Immature natural killer cell (primary cell): ENCODE measurements at places on chromosomes 3 and 15. TPM values are rescaled to one million over a fixed set of nuclear protein-coding genes. Genes with fewer than 3 reads are reported as not detected.

DNA sequence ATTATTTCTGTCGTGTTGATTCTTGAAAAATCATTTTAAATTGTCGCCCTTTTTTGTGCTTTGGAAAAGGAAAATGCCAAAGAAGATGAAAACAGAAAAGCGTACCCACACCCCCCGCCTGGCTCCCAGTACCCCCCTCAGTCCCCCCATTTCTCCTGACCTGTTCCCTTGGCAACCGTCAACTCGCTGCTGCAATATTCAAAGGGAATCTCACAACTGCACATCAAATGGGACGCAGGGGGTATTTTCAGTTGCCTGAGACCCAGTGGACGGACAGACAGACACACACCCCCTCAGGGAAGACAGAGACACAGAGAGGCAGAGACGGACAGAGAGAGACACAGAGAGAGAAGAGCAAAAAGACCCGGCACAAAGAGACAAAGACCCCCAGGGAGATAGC is 83.5 kb upstream of the PRR20G start:
- no peaks in the 10 kb centered on the region for H3K36me3 ChIP-seq
- no peak overlapping the region for H3K4me3 ChIP-seq
- H3K27me3 ChIP-seq, result peaks cover 4% of the 10 kb centered on the region
- no peak for DNase-seq

- no peak overlapping the region for H3K27ac ChIP-seq
- no peaks in the 10 kb centered on the region for H3K4me1 ChIP-seq
- no peaks in the 10 kb centered on the region for H3K36me3 ChIP-seq
- no peak for DNase-seq
- no peak overlapping the region for H3K4me3 ChIP-seq
- H3K27me3 ChIP-seq, result no peaks in the 10 kb centered on the region
These were observed 349.9 kb downstream of the NLGN1 start for GRCh38 chr3:173747427-173747826.

C3orf80 gene
- polyA plus RNA-seq, result not detected

GRCh38 chr3:7271631-7272030 is 410.7 kb downstream of the GRM7 start:
- H3K27me3 ChIP-seq, result peaks cover 1% of the 10 kb centered on the region
- DNase-seq, result no peak
- no peaks in the 10 kb centered on the region for H3K4me1 ChIP-seq
- H3K4me3 ChIP-seq, result no peak overlapping the region
- H3K36me3 ChIP-seq, result peaks cover 3% of the 10 kb centered on the region

- H3K27me3 ChIP-seq, result peaks cover 3% of the 10 kb centered on the region
- H3K4me1 ChIP-seq, result no peaks in the 10 kb centered on the region
- H3K27ac ChIP-seq, result no peak overlapping the region
- H3K4me3 ChIP-seq, result no peak overlapping the region
- no peaks in the 10 kb centered on the region for H3K36me3 ChIP-seq
These were observed 223.3 kb downstream of the FAM43A start for GRCh38 chr3:194908972-194909371.

GRCh38 chr3:53792866-53793265 is 53.4 kb downstream of the CHDH start:
- H3K4me3 ChIP-seq, result no peak overlapping the region
- DNase-seq, result no peak
- no peaks in the 10 kb centered on the region for H3K36me3 ChIP-seq

C3orf49 gene
- not detected for polyA plus RNA-seq

DNA sequence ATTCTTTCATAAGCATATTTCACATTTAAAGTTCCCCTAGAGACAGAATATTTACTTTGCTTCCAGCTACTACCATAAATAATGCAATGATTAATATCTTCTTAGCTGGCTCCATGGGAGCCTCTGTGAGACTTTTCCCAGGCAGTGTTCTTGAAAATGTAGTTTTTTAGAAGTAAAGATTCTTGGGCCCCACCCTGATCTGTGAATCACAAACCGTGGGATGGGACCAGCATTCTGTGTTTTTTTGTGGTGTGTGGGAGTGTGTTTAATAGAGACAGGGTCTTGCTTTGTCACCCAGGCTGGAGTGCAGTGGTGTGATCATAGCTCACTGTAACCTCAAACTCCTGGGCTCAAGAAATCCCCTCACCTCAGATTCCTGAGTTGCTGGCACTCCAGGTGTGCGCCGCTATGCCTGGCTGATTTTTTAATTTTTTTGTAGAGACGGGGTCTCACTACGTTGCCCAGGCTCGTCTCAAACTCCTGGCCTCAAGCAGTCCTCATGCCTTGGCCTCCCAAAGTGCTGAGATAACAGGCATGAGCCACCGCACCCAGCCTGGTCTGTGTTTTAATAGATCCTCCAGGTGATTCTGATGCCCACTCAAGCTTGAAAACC is 83.0 kb downstream of the KLHL25 start:
- H3K4me3 ChIP-seq, result no peak overlapping the region
- peaks cover 17% of the 10 kb centered on the region for H3K36me3 ChIP-seq
- peaks cover 19% of the 10 kb centered on the region for H3K27me3 ChIP-seq
- no peak for DNase-seq
- H3K27ac ChIP-seq, result peak overlapping the region; percentile 73

DNA sequence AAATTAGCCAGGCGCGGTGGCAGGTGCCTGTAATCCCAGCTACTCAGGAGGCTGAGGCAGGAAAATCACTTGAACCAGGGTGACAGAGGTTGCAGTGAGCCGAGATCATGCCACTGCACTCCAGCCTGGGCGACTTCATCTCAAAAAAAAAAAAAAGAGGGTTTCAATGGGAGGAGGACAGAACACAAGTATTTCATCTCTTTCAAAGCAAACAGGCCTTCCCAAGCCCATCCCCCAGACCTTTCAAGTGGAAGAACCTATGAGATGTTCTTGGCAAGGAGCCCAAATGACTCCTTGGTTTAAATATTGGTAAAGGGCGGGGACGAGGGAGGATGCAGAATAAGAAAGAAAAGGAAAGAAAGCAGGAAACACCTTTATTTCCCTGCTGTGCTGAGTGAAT is 62.2 kb upstream of the MCF2L2 start:
- no peak for DNase-seq
- peaks cover 9% of the 10 kb centered on the region for H3K36me3 ChIP-seq

DNA sequence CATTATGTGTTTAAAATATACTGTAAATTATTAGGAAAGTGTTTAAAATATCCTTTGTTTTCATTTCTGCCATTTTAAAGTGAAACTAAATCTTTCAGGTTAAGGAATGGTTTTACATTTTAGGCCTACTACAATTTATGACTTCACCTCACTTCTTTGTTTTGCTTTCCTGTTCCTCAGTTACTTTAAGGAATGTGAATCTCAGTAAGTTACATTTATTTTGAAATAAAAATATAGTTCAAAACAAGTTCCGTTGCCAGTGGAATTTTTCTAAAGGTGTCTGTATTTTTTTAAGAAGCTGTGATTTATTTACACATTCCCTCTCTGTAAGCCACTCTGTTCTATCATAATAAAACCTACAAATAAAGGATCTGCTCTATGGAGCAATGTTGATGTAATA is 630.9 kb upstream of the AGTR1 start:
- H3K36me3 ChIP-seq, result no peaks in the 10 kb centered on the region
- no peaks in the 10 kb centered on the region for H3K27me3 ChIP-seq
- DNase-seq, result no peak
- H3K4me1 ChIP-seq, result no peaks in the 10 kb centered on the region
- no peak overlapping the region for H3K4me3 ChIP-seq

DBR1 gene
- polyA plus RNA-seq, result 7.3 TPM

SOX14 gene
- polyA plus RNA-seq, result not detected

PRKAR2A gene
- 21.4 TPM for polyA plus RNA-seq

SCG5 gene
- not detected for polyA plus RNA-seq

AGTR1 gene
- not detected for polyA plus RNA-seq

GRCh38 chr3:43873723-43874122 is 183.0 kb downstream of the ABHD5 start:
- H3K27ac ChIP-seq, result no peak overlapping the region
- H3K27me3 ChIP-seq, result peaks cover 18% of the 10 kb centered on the region
- DNase-seq, result no peak
- no peak overlapping the region for H3K4me3 ChIP-seq
- H3K36me3 ChIP-seq, result no peaks in the 10 kb centered on the region
- no peaks in the 10 kb centered on the region for H3K4me1 ChIP-seq

PLAAT1 gene
- polyA plus RNA-seq, result not detected

DNA sequence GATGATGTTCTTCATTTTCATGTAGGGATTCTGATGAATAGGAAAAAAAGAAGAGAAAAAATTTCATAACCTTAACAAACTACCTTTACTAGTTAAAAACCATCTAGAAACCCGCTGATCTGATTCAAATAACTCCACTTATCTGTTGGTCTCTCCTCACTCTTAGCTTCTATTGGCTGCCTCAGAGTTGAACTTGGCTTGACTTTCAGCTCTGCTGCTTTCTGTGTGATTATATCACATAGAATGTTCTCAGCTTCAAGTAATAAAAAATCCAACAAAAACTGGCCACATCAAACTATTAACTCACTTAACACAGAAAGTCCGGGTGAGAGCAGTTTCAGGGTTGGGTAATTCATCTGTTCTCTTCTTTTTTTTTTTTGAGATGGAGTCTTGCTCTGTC is 126.8 kb upstream of the RASGRP1 start:
- H3K36me3 ChIP-seq, result no peaks in the 10 kb centered on the region
- no peak for DNase-seq
- H3K4me1 ChIP-seq, result peaks cover 27% of the 10 kb centered on the region

GRCh38 chr3:64685800-64686445 is 1.9 kb downstream of the ADAMTS9 start:
- DNase-seq, result no peak
- no peak overlapping the region for H3K27ac ChIP-seq
- peaks cover 10% of the 10 kb centered on the region for H3K27me3 ChIP-seq

GRCh38 chr3:189683546-189684255 is 52.5 kb downstream of the TP63 start:
- H3K27me3 ChIP-seq, result no peaks in the 10 kb centered on the region
- H3K4me3 ChIP-seq, result no peak overlapping the region
- H3K36me3 ChIP-seq, result no peaks in the 10 kb centered on the region
- H3K27ac ChIP-seq, result no peak overlapping the region
